ENCODE measurements at places on chromosomes 13 and 19.

DNA sequence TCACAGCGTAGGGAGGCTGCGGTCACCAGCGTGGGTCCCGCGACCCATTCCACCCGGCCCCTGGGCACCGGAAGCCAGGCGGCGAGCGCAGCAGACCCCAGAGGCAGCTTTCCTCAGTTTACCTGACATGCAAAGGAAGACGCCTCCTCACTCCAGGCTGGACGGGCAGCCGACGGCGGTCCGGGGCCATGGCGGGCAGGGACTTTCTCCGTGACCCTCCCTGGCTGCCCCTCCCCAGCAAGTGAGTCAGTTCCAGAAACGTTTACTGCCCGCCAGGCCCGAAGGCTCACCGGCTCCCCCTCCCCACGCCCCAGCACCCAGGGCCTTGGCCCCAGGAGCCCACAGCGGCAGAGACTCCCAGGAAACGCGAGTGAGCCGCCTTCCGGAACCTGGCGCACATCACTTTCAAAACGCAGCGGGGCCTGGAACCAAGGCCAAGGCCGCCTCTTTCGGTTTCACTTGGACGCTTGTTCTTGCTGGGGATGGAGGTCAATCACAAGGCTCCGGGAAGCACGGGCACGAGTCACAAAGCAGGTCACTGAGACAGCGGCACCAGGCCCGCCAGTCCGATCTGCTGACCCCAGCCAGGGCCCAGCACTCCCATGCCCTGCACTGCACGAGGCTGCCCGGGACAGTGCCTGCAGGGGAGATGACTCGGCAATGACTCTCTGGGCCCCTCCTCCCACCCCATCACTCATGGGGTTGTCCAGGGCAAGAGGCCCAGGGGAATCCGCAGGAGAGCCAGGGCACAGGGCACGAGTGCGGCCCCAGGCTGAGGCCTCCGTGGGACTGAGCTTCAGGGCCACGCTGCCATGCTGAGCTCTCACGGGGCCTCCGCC lies 5.3 kb downstream of the SBNO2 start:
- DNase-seq = no peak

GRCh38 chr13:20369886-20370361 lies 137.8 kb upstream of the GJB6 start:
- DNase-seq = no peak

DNA sequence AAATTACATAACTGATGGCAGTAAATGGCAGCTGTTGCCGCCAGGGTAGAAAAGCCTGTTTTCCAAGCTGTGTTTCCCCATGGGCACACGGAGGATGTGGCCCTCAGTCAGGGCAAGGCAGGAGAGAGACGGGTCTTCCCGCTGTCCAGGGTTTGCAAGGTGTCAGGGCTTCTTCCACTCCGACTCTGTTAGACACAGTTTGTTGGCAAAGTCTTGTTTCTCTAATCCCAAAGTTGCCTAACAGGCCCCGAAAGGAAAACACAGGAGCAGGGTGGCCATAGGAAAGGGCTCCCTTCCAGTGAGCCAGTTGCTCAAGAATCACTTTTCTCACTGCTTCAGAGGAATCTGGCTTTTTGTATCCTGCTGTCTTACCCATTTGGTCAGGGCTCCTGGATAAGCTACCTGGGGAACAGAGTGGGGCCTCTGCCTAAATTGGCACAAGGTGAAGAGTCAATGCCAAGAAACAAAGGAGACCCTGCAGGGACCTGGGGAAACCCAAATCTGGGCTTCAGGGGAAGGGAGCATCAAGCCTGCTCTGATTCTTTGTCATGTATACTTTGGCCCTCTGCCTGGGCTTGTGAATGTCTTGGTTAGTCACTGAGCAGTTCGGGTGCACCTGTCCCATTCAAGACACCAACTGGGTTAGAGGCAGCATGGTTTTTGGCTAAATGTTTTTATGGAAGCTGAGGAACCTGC lies 29.0 kb upstream of the CXCL17 start:
- DNase-seq = no peak

GRCh38 chr19:45791744-45792469 lies 738 bp downstream of the DMWD start:
- DNase-seq = no peak

- DNase-seq = no peak
Observed at GRCh38 chr19:34484328-34484727, 2.8 kb downstream of the WTIP start.

DNA sequence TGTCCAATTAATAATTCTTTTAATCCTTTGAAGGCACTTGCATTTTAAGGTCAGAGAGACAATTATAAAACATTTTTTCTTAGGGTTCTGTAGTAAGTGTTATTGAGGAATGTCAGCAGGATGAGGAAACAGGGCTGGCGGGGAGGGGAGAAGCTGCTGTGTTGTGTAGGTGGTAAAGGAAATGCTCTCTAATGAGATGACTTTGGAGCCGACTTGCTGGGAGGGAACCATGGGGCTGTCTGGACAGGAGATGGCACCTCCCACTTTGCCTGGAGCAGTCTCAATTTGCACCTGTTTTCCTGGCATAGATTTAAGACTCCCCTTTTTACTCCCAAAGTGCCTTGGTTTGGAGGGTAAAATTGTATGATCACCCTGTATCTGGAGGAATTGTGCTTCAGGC lies 230.4 kb downstream of the ATP8A2 start:
- DNase-seq = no peak

- DNase-seq = no peak
Observed at GRCh38 chr19:5684694-5685430, 4.0 kb downstream of the HSD11B1L start.

- DNase-seq = no peak
Observed at GRCh38 chr19:18559685-18560084, 2.0 kb downstream of the KXD1 start.

Data from hematopoietic multipotent progenitor cell treated with erythropoietin and hydrocortisone succinate and interleukin-3 and kit ligand, for 8 days (in vitro differentiated cells).